Activated CD8-positive, alpha-beta T cell treated with anti-CD3 and anti-CD28 coated beads for 36 hours (primary cell): ENCODE measurements at places on chromosomes 12 and 14.

DNA sequence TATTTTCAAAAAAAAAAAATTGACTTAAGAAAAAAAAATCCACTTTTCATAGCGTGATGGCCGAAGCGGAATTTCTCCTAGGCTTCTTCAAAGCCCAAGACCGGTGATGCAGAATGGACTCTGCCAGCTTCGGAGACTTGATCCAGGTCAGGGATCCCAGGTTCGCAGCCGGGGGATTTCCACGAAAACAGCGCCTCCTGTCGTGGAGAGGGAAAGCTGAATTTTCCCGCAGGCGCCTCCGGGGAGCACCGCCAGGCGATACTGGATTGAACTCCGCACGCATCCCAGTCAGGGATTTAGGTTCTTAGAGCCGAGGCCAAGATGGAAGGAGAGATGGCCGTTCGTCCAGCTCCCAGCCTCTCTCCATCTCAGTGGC lies 2.1 kb downstream of the TTC6 start:
- DNase-seq = no peak

DNA sequence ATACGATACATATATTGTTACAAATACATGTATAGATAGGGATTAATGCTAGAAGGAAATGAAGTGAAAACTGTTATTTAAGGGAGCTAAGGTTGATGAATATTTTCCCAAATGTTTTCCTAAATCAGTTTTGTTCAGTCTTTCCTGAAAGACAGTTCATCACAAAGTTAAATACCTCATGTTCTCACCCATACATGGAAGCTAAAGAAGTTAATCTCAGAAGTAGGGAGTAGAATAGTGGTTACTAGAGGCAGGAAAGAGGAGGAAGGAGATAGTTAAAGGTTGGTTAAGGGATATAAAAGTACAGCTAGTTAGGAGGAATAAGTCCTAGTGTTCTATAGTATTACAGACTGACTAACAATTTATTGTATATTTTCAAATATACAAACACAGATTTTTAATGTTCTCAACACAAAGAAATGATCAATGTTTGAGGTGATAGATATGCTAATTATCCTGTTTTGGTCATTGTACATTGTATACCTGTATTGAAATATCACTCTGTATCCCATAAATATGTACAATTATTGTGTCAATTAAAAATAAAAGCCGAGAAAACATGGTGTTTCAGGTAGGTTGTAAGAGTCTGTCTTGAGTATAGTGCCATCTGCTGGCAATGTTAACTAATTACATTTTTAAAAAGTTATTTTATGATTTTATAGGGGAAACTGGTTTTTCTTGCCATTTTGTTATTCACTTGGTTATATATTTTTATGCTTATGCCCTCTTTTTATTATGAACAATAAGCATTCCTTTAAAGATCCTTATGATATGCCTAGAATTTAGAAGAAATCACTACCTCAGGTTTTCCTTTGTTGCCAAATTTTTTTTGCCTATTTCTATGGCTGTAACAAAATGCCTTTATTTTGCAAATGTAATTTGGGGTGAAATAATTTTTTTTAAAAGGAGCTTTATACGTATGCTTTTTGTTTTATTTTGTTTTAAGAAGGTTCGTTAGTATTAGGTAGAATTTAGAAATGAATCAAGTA lies 26.9 kb downstream of the ZDHHC17 start:
- no peak for DNase-seq

DNA sequence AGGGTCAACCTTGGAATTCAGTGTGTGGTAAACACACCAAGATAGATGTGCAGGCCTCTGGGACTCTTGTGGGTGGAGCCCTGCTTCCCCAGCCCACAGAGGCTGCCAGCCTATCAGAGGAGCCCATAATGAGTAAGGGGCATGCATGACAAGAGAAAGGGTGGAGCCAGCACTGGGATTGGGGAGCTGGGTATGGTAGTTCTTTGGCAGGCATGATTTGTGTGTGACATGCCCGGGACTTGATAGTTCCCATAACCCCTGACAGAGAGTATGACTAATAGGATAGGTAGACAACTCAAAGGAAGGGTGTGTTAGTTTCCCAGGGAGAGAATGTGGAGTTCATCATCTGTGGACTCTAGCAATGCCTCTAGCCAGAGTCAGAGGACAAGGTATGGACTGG lies 143.0 kb downstream of the EMP1 start:
- no peak for DNase-seq

GRCh38 chr12:3604748-3605586 lies 114.0 kb downstream of the PRMT8 start:
- no peak for DNase-seq
